Posterior vena cava (tissue), 2 donors: ENCODE measurements at places on chromosomes 4 and X. TPM values are rescaled to one million over a fixed set of nuclear protein-coding genes. Genes with fewer than 3 reads are reported as not detected.

The ZCCHC18 gene
- total RNA-seq = 2.5 TPM

DNA sequence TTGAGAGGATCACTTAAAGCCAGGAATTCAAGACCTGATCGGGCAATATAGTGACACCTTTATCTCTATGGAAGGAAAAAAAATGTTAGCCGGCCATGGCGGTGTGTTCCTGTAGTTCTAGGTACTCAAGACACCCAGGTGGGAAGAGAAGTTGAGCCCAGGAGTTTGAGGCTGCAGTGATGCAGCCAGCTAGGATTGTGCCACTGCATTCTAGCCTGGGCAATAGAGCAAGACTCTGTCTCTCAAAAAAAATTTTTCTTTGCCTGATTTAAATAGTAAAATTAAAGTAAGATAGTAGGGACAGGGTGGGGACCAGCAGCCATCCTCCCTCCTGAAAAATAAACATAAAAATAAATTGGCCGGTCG lies 16.9 kb upstream of the FAM47E start:
- no peak for DNase-seq

GRCh38 chr4:96916711-96917110 lies 1076.8 kb downstream of the PDHA2 start:
- DNase-seq = no peak

DNA sequence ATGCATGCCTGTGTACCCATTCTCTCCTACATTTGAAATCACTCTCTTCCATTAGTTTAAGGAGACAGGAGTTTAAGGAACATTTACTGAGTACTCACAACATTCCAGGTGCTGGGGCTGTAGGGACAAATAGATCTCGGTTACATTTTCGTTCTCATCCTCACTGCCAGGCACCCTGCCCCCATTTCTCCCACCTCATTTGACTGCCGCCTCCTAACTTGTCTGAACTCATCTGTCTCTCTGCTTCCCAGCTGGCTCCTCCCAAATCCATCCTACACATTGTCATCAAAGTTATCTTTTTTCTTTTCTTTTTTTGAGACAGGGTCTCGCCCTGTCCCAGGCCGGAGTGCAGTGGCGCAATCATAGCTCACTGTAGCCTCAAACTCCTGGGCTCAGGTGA lies 19.8 kb upstream of the MPC1L start:
- no peak for DNase-seq

DNA sequence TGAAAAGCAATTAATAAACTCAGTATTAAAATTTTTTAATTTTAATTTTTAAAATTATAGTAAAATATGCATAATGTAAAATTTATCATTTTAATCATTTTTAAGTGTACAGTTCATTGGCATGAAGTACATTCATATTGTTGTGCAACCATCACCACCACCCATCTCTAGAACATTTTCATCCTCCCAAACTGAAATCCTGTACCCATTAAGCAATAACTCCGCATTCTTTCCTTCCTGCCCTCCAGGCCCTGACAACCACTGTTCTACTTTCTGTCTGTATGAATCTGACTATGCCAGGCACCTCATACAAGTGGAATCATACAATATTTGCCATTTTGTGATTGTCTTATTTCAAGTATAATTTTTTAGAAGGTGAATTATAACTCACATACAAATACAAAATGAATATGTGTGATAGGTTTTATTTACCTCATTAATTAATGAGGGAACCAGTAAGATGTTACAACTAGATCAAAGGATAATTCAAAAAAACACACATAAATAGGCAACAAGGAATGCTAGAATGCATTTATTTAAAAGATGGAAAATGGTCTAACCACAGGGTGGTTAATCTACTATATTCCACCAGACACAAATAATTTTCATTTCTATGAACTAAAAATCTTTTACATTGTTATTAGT lies 13.1 kb upstream of the AFF1 start:
- no peak for DNase-seq

DNA sequence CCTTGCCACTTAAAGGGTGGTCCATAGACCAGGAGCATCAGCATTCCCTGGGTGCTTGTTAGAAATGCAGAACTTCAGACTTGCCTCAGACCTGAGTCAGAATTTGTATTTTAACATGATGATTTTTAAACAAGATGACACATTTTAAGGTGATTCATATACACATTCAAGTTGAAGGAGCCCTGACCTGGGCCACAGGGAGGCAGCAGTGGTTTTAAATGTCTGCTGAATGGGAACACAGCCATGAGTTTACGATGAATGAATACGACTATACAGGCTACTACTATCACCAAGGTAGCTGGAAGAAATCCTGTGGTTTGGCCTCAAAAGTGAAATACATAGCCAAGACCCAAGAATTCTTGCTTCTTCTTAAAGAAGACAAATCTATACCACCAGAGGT lies 2.9 kb downstream of the HDAC8 start:
- DNase-seq = no peak

GRCh38 chrX:13397878-13398818 lies 78.3 kb upstream of the ATXN3L start:
- DNase-seq = peak; percentile 84

GRCh38 chr4:113141901-113142346 lies 92.5 kb downstream of the ANK2 start:
- no peak for DNase-seq
